IPS-NIHi11 (cell line): ENCODE measurements at places on chromosomes 3 and 15.

- DNase-seq = no peak
Observed at GRCh38 chr3:66416556-66417304, 84.1 kb downstream of the LRIG1 start.

- DNase-seq = no peak
Observed at GRCh38 chr3:79297245-79297960, 470.4 kb downstream of the ROBO1 start.

DNA sequence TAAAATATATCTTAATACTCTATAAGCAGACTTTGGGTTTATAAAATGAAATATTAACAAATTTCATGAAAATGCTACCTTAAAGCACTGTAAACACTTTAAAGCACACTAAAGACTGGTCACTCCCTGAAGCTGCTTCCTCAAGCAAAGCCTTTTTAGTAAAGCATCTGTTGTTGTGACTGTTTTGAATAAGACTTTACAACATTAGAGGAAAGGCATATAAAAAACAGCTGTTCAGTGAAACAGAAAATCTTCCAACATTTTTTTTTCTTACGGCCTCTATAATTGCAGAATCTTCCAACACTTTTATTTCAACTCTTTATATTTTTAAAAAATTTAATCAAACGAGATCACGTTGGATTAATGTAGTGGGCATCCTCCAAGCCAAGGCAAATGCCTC, 48.1 kb downstream of the GRK7 start:
- DNase-seq = no peak

- peak; percentile 83 for DNase-seq
Observed at GRCh38 chr3:120284747-120285507, at the start of gene GPR156. TSS of gene GPR156 (minus strand) at chr3:120285222. CDS start at chr3:120244098, 41,124 bp downstream.

- no peak for DNase-seq
Observed at GRCh38 chr3:11201251-11202019, 47.1 kb downstream of the HRH1 start.

DNA sequence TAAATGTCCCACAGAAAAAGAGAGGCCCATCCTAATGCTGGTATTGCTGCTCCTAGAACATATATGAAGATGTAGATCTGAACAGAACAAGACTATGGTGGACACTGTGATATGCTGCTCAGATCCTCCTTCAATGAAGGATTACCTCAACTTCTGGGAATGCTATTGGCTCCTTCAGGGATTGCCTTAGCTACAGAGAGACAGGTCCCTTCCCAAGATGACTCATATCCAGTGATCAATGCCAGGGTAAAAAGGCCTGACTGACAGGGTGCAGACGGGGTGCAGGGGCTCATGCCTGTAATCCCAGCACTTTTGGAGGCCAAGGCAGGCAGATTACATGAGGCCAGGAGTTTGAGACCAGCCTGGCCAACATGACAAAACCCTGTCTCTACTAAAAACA, 20.5 kb upstream of the STAG1 start:
- DNase-seq = no peak

DNA sequence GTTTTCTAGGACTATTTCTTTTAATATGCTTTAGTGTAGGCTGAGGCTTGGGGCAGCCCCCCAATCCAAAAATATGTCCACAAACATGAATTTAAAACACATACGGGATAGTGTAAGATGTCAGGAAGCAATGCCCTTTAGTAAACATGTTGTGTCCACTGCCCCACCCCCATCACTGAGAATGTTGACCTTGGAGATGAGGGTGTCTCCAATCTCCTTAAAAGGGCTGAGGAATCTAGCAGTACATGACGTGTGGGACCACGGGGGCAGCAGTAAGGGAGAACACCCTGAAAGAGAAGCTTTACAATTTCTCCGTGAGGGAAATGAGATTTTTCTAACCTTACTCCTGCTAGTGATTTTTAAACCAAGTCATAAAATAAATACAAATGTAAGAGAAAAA, 84.7 kb downstream of the SQOR start:
- DNase-seq = peak; percentile 44

GRCh38 chr15:56964182-56964581, 45.7 kb downstream of the TCF12 start:
- no peak for DNase-seq

GRCh38 chr3:121735047-121735696, 14.4 kb downstream of the GOLGB1 start:
- no peak for DNase-seq

DNA sequence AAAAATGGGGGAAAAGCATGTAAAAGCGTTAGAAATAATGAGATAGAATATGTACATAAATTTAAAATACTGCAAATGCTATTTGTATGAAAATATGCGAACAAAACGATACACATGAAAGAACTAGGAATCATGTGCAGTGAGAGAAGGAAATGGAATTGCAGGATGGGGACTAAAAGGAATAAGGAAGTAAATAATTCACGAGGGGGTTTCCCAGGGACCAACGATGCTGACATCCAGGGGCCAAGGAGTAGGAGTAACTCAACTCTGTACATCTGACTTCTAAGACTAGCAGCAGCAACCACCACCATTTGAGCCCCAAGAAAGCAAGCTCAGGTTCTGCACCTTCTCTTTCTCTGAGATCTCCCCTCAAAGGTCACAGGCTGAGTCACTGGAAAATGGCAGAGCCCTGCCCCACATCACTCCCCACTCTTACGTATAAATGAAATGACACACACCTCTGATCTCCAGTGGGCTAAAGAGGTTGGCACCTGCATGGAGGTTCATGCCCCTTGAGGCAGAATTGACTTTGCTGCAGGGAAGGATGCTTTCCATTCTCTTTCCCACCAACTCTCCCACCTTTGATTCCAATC, 100.0 kb upstream of the DLG1 start:
- no peak for DNase-seq

DNA sequence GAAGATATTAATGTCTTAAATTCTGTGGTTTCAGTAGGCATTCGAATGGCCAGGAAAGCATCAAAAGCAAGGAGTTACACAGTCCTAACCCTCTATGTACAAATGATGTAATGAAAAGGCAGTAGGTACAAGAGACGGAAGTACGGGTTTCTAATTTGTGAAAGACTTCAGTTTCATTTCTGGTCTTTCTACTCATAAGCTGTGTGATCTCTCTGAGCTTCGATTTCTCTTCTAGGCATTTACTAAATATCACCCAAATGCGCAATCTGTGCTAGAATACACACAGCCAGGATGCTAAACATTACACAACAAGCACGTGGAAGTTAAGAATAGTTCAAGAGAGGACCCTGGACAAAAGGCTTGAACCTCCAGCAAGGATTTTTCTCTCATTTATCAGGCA, 17.9 kb upstream of the STIMATE start:
- DNase-seq = no peak

DNA sequence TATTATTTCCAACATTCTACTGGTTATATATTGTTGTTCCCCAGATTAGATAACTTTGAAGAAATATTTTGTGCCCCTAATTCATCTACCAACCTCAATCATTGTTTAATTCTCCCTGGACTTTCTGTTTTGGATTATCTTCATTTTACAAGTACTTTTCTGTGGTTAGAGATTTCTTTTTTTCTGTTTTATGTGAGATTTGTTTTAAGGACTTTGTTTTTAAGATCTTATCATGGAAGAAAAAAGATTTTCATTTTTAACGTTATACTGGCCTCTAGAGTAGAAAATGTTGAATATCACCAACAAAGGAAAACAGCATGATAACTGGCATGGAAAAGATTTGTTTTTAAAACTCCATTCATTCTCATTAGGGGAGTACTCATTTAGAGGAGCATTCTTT, 210.9 kb upstream of the KCNMB2 start:
- DNase-seq = no peak

GRCh38 chr3:59191651-59192050, 141.8 kb upstream of the CFAP20DC start:
- no peak for DNase-seq

- peak; percentile 66 for DNase-seq
Observed at GRCh38 chr3:126487151-126487771, 11.6 kb upstream of the ZXDC start.

- no peak for DNase-seq
Observed at GRCh38 chr3:179729086-179729485, 76.2 kb downstream of the USP13 start.

GRCh38 chr3:141178026-141178425, 53.6 kb upstream of the PXYLP1 start:
- DNase-seq = no peak

DNA sequence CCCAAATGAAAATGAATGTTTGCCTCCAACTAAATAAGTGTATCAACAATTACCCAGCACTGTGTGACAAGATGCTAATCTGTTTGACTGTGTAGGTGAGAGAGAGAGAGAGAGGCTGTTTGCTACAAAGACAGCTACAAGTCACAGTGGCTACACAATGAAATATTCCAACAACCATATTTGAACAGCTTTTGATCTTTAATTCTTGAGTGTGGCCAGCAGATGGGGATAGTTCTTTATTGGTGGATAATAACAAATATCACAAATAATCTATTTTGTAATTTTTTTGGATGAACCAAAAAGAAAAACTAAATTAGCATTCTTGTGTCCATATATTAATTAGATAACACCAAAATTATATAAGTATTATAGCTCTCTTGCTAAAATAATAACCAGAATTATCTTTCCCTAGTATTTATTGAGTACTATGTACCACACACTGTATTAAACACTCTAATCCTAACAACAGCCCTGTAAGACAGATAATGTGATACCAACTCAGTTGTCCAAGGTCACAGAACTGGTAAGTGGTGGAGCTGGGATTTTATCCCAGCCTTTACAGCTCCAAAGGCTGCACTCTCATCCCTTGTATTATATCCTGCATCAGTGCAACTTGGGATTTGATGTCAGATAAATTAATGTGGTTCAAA, 61.9 kb upstream of the C3orf80 start:
- no peak for DNase-seq

GRCh38 chr3:170988378-170988777, 38.1 kb downstream of the SLC2A2 start:
- no peak for DNase-seq

GRCh38 chr3:63193647-63194046, 84.5 kb upstream of the SYNPR start:
- DNase-seq = peak; percentile 32

DNA sequence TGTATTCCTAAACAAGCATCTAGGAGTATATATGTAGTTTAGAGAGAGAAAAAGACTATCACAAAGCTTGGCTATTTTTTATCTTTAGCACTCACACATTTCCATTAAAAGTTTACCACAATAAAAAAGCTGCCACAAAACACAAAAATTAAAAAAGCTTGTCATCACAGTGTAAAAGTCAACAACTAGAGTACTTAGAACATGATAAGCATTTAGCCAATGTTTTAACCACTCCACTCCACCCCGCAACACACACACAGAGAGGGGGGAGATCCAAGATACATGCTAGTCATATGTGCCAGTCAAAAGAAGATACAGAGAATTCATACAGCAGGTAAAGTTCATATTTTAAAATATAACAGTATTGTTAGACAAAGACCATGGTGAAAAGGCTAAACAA, 79.7 kb downstream of the STAG1 start:
- no peak for DNase-seq

DNA sequence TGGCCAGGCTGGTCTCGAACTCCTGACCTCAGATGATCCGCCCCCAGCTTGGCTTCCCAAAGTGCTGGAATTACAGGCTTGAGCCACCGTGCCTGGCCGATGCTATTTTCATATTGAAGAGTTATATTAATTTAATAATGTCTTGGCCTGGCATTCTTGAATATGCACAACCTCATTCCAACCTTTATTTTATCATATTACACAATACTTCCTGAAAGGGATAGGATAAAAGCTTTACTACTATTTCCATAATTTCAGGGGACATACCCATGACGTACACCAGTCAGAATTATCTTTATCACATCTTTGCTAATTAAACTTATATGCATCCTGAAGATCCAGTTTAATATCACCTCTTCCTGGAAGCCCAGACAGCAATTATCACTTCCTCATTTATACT, 205.3 kb downstream of the ZIC4 start:
- DNase-seq = no peak

- DNase-seq = no peak
Observed at GRCh38 chr15:41659190-41659589, 1.0 kb upstream of the MGA start.

- DNase-seq = no peak
Observed at GRCh38 chr15:96150254-96150653, 180.2 kb upstream of the NR2F2 start.

- no peak for DNase-seq
Observed at GRCh38 chr3:149589332-149589731, 68.5 kb downstream of the WWTR1 start.

DNA sequence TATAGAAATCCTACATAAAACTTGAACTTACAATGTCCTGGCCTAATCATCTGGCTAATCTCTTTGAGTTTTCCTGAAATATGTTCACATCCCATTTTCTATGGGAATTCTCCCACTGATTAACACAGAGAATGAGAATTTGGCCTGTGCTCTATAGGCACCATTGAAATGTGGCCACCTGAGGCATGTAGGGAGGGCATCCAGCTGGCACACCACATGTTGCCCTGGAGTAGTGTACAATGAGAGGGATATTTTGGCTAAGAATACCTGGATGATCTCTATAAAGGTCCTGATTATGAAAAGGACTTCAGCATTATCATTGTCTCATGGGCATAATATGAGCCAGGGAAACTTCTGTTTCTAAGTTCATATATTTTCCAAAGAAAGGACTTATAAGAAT, 324.0 kb downstream of the ZBTB20 start:
- DNase-seq = no peak

- DNase-seq = no peak
Observed at GRCh38 chr3:136958939-136959338, 1.2 kb downstream of the IL20RB start.

GRCh38 chr3:65593780-65594752, 444.7 kb downstream of the MAGI1 start:
- no peak for DNase-seq

DNA sequence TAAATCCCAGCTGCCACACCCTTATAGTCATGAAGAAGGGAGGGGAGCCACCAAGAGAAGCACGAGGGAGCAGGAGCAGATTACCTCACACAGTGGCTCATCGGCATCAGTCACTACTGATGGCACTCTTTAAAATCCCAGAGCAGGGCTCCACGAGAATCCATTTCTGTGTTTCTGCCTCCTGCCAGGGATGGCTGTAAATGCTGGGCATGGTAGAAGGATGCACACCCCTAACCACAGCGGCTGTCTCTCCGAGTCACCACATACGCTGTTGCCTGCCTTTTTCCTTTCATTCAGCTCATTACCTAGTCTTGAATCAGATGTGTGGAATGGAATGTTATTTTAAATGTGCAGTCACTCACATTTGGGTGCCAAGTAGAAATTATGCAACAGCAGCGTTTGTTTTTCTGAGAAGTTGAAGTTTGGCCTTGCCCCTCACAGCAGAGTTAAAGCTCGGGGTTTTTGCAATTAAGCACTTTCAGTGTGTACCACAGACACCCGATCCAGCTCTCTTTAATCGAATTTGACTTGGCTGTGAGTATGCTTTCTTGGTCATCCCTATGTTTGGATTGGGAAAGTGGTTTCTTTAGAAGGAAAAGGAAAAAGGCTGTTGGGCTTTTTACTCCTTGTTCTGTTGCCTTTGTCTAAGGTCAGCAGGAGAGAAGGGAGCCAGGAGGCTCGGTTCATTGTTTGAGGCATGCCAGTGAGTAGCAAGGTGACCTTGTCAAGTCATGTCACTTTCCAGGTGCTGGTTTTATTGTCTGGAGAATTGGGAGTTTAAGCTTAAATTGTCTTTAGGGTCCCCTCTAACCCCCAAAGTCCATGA, 284.2 kb upstream of the TPM1 start:
- peak; percentile 40 for DNase-seq
